ENCODE measurements at places on chromosomes 4 and X.

GRCh38 chr4:72366601-72367000, 202.4 kb downstream of the ADAMTS3 start:
- DNase-seq: no peak

DNA sequence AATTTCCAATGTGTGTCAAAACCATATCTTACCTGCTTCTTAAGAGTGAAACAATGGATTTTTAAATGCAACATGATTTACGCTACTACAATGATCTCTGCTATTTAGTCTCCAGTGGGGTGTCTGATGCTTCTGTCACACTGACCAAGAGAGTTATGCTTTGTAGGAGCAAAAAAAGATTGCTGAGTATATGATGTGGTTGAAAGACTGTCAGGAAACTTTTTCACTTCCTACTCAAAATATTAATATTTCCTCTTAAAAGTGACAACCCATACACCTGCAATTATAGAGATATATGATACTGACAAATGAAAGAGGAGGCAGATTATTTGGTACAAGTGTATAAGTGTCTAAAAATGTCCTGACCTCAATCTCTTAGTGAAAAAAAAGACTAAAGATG, 105.2 kb upstream of the BMP3 start:
- no peak for DNase-seq

GRCh38 chr4:173511787-173512361, 18.2 kb downstream of the HAND2 start:
- no peak for DNase-seq

- no peak for DNase-seq
Measured at GRCh38 chr4:86991994-86992393, 57.2 kb downstream of the AFF1 start.

- no peak for DNase-seq
Measured at GRCh38 chr4:149884046-149884445, 68.4 kb upstream of the IQCM start.

GRCh38 chr4:106451091-106451490, 82.5 kb upstream of the GIMD1 start:
- no peak for DNase-seq

DNA sequence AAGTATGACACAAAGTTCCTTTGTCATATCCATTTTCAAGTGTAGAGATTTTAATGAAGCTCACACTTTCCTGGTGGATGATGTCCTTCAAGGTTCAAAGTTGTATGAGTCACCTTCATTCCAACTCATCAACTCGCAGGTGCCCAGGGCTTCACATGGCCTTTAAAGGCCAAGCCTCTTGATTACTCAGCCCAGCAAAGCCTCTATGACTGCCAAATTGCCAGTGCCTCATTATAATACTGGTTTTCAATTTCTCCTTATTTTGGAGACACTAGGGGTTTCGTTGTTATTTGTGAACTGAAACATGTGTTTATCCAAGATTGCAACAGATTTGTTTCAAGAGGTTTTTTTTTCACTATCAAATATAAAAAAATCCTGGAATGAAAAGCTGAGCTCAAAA, 45.9 kb upstream of the PPP3CA start:
- no peak for DNase-seq

Measured in CD4-positive, alpha-beta T cell treated with Interleukin-15 for 1 hour (primary cell).